ENCODE measurements at places on chromosomes 4 and X.

- no peak for DNase-seq
Measured at GRCh38 chr4:128649575-128650205, 159.8 kb upstream of the JADE1 start.

- DNase-seq: no peak
Measured at GRCh38 chrX:96449191-96449590, 235.5 kb upstream of the DIAPH2 start.

GRCh38 chr4:182246401-182247205 is 3.4 kb downstream of the TENM3 start:
- DNase-seq: no peak

- peak; percentile 25 for DNase-seq
Measured at GRCh38 chrX:9318213-9318612, 146.6 kb upstream of the TBL1X start.

GRCh38 chr4:8688908-8689445 is 96.4 kb downstream of the CPZ start:
- DNase-seq: no peak

GRCh38 chr4:56086561-56086960 is 137.8 kb downstream of the CEP135 start:
- DNase-seq: no peak

All from activated naive CD4-positive, alpha-beta T cell treated with Interleukin-2 at 50 U/mL for 16 hours (primary cell).